ENCODE measurements at places on chromosomes 3 and 15.
A peak's percentile ranks its signal among the peaks of the same experiment; 100 is the strongest.

DNA sequence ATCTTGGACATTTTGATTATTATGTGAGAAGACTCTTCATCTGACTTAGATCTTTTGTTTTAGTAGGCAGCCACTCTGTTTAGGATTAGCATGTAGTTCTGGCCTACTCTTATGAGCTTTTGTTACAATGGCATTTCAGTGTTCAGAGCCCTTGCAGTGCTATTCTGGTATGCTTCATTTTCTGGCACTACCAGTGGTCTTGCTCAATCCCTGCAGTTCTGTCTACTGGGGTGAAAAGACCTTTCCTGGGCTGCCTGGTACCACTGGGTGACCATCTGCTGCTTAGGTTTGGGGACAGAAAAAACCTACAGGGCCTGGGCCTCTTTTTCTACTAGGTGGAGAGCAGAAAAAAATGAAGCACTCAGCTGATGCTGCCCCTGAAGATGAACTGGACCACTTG is 42.5 kb downstream of the IL16 start:
- peak; percentile 39 for DNase-seq

DNA sequence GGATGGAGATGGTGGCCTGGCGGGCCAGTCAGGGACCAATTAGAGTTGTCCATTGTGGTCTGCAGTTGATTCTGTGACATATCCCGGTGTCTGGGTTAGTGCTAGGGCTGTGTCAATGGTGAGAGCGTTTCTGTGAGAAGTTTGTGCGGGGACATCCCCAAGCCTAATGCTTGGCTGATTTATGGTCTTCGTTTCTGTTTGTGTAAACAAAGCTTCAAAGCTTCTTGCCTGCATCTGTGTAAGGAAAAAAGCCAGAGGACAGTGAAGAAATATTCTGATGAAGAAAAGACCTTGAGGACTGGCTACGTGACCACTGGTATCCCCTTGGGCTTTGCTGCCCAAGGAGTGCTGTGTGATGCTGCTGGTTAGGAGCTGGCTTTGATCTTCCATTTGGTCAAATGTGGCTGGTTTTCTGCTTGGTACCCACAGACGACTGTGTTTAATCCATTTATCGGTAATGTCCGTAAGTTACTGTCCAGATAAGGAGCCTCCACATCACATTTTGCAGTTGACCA is 74.6 kb upstream of the LRTM1 start:
- no peak for DNase-seq

DNA sequence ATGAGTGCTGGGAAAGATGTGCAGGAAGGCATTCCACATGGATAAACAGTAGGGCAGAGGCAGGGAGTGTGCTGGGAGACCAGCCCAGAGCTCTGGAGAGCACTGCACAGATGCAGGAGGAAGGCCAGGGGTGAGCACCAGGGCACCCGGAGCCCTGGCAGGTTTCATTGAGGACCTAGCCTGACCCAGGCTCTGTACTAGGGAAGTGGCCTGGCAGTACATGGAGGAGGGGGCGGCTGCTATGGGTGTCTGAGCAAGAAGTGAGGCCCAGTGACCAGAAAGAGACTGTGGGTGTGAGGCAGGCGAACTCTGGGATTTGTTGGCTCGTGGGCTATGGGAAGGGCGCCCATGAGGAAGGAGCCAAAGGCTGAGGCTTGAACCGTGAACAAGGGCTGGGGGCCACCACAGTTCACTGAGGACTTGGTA is 139.1 kb downstream of the DNAJB8 start:
- DNase-seq = no peak

DNA sequence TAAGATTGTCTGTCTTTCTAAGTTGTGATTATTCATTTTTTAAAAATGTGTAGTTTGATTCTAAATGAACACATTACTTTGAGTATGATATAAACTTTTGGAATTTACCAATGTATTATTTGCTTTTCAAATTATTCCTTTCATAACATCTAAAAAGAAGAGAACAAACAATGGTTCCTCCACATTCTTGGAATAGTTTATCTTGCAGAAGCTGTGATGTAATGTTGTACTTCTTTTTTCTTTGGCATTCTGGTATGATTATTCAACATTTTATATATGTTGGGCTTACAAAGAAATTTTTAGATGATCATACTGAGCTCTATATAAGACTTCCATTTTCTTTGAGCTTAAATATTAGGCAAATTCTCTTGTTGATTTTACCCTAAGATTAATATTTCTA is 419.2 kb downstream of the DIPK2A start:
- no peak for DNase-seq
